ENCODE measurements at places on chromosomes 2 and 18. TPM values are rescaled to one million over a fixed set of nuclear protein-coding genes. Genes with fewer than 3 reads are reported as not detected.

GRCh38 chr18:37639846-37640245 is 74.2 kb upstream of the CELF4 start:
- DNase-seq = no peak

COL4A4 gene
- total RNA-seq = 4.1 TPM

- no peak for DNase-seq
Measured at GRCh38 chr18:37514953-37515352, 50.6 kb downstream of the CELF4 start.

DNA sequence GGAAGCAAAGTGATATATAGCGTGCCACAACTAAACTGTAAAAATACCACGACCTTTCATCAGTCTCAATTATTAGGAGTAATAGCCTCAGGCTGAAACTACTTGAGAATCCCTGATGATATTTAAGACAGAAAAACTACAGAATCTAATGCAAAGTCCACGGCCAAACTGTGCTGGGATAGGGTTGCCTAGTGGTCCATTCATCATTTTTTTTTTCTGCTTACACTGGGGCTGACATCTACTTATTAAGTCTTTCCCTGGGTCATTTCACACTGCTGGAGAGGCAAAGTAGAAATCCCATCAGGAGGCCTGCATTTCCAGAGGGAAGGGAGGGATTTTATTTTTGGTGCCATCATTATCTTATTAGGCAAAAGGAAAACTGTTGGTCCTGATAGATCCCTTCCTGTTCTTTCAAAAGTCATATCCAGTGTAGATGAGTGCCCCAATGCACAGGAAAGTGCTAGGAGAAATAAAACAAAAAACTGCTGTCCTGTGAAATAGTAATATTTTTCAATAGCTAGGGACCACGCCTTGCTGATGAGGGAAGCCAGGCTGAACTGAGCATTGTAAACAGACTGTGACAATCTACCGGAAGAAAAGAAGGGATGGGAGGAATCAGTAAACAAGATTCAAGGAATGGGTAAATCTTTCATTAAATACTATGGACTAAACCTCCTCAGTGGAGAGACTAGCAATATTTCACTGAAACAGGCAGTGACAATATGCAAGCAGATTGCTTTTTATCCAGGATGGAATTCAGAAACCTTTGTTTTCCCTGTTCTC is 644.3 kb downstream of the IRS1 start:
- no peak for DNase-seq

NDUFV2 gene
- total RNA-seq = 98.5 TPM

GRCh38 chr2:161681046-161681445 is 56.8 kb downstream of the SLC4A10 start:
- DNase-seq = no peak

OSR1 gene
- 20.7 TPM for total RNA-seq

C1D gene
- 73.8 TPM for total RNA-seq

GRCh38 chr2:27194538-27195354 is 17.1 kb upstream of the ATRAID start:
- no peak for DNase-seq

DNA sequence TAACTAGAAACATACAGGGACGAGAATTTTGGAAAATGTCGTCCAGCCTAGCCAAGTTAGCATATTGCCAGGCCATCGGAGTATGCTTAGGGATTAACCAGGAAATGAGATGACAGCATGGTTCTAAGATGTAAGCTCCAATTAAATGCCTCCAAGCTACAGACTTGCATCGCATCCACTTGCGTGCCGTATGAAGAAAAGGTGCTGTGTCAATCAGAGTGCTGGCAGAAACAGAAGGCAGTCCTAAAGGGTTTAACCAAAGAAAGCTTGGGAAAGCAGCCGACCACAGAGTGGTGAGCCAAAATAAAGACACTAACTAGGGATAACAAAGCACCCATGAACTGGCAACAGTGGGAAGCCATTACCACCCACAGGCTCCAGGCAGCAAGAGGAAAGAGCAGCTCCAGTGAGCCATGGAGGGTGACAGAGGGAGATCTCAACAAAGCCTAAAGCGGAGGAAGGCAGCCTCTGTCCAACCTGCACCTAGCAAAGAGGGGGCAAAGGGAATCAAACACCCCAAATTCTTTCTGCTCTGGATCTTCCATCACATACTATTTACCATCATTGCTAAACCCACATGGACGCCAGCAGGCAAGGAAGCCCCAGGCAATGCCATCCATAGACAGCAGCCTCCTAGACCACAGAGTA is 27.6 kb upstream of the SOCS6 start:
- no peak for DNase-seq

DNA sequence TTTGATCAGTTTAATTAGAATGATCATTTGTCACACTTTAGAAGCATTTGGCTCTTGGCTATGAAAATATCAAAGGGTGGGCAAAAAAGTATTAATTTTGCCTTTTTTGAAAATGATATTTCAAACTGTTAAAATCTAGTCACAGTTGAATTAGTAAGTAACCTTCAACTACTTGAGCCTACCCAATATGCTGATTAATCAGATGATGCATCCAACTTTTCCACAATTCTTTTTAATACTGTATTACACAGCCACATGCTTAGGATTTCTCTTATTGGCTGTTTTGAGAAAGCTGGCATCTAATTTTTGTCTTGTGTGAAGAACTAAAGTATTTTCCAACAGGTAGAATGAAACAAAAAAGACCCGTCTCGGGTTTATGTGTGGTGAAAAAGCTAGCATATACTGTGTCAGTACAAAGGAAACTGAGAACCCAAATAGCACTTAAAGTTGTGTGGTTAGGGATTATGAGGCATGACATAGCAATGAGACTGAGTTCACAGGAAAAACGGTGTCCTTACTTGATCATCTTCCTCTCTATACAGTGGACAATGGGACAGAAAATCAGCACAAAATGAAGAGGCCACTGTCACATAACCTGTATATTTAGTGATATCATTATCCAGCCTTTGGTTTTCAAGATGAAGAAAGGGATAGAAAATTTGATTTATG is 11.7 kb downstream of the OSBPL6 start:
- no peak for DNase-seq

GRCh38 chr2:211407076-211407475 is 850.7 kb downstream of the CPS1 start:
- no peak for DNase-seq

ANKZF1 gene
- total RNA-seq = 40.0 TPM

- DNase-seq = no peak
Measured at GRCh38 chr18:25469489-25469888, 117.5 kb upstream of the ZNF521 start.

All from uterus (tissue), 4 donors.